ENCODE measurements at places on chromosomes 7 and 10.

GRCh38 chr10:120387326-120387725, 69.7 kb upstream of the PLPP4 start:
- DNase-seq, result no peak

DNA sequence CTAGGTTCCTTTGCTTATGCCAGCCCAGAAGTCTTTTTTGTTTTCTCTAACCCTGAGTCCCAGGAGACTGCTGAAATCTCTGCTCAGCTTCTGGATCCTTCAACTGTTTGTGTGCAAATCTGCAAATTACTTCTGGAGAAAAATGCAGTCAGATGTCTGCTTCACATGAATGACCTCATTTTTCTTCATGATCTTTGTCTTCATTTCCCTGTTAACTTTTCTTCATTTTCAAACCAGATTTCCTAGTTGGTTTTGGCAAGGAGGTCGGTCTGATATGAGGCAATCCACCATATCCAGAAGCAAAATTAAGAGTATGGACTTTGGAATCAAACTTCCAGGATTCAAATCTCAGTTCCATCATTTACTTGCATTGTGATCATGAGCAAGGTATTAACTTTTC, 66.8 kb downstream of the ZNF503 start:
- DNase-seq, result no peak

- no peak for DNase-seq
These were observed 5.3 kb upstream of the PILRA start for GRCh38 chr7:100367676-100368613.

- no peak for DNase-seq
These were observed 188.2 kb downstream of the LRMDA start for GRCh38 chr10:75619635-75620034.

- DNase-seq, result no peak
These were observed 15.6 kb downstream of the CUBN start for GRCh38 chr10:17113889-17114540.

Data from NCI-H2107 (cell line).